ENCODE measurements at places on chromosomes 5 and 9.

- no peak for DNase-seq
Observed at GRCh38 chr9:18638371-18639249, 164.7 kb downstream of the ADAMTSL1 start.

GRCh38 chr5:116989995-116990394, 415.4 kb upstream of the SEMA6A start:
- no peak for DNase-seq

DNA sequence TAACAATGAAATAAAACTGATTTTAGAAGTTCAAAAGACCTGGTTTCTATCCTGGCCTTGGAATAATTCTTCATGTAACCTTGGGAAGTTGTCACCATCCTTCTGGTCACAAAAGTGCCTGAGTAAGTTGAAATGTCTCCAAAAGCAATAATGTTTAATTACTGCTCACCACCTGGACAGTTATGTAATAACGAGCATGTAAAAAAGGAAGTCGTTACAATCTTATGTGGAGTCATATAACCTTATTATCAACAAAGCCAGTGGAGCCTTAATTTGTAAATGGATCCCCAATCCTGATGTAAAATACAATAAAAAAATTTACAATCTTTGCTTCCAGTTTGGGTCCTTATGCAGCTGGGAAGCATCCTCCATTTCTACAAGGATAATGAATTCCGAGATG, 64.2 kb upstream of the GPR151 start:
- no peak for DNase-seq

- no peak for DNase-seq
Observed at GRCh38 chr5:155532621-155533311, 519.2 kb downstream of the KIF4B start.

- DNase-seq: no peak
Observed at GRCh38 chr5:133844836-133845235, 123.6 kb downstream of the C5orf15 start.

DNA sequence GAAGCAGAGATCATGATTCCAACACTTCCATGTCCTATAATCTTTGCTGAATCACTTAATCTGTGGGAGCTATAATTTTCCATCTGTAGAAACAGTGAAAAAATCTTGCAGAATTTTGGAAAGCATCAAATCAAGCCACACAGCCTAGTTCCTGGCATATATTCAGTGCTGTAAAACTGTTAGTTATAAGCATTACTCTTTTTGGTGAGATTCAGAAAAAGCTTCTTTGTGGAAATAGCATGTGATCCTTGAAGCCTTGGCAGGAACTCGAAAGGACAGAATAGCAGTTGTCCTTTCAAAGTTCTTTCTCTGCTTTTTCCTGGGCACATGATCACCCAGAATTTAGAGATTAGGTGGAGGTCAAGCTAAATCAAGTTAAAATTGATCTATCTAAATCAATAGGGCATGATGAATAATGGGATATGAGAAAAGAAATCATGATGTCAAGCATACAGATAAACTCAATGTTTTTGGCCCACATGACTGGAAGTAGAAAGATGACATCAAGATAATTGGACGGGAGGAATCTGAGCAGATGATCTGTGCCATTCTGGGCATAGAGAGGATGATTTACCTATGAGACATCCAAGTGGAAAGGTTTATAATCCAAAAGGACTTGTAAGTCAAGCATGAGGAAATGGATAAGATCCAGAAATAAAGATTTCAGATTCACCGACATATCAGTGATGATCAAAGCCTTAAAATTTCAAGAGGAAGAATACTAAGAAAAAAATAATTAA, 73.1 kb downstream of the TMEM232 start:
- DNase-seq: no peak

Measured in uterus (tissue), 4 donors.